ENCODE measurements at places on chromosomes 12 and 14.

DNA sequence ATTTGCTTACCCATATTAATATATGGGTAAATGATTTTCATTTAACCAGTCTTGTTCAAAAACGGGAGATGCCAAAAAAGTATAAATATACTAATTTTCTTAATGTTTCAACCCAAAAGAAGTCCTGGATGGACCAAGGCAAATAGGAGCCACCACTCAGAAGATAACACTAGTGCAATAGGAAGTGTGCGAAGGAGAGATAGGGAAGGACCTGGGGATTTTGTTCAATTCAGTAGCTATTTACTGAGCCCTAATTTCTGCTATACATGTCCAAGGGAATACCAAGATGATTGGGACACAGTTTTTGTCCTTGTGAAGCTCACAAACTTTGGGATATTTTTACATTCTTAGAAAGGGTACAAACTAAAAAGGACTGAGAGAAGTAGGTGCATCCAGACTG, 1.5 kb downstream of the CMAS start:
- no peak for DNase-seq

DNA sequence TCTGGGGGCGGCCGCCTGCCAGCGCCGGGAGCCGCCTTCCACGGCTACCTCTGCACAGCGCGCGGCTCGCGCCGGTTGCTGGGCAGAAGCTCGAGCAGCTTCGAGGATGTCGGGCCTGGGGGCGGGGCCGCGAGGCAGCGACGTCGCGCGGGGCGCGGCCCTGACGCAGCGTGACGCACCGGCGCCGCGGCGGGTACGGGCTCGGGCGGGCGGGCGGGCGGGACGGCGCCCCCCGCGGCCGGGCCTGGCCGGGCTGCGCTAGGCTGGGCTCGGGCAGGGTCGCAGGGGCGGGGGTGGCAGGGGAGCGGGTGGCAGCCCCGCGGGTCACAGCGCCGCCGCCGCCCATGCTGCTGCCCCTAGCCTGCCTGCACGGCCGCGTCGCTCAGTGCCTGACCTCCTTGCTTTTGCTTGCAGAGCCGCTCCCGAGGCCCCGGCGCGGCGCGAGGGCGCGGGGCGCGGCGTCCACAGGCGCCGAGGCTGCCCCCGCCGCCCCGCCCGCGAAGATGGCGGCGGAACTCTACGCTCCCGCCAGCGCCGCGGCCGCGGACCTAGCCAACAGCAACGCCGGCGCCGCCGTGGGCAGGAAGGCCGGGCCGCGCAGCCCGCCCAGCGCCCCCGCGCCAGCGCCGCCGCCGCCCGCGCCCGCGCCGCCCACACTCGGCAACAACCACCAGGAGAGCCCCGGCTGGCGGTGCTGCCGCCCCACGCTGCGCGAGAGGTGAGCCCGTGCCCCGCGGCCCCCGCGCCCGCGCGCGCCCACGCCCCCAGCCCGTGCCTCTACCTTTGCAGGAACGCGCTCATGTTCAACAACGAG, at the start of gene BTBD6:
Gene BTBD6, plus strand, starts transcription at position 166 of the 814 bp plus-strand sequence. Its CDS starts 179 bp downstream, at position 345.
- DNase-seq: peak; percentile 90

DNA sequence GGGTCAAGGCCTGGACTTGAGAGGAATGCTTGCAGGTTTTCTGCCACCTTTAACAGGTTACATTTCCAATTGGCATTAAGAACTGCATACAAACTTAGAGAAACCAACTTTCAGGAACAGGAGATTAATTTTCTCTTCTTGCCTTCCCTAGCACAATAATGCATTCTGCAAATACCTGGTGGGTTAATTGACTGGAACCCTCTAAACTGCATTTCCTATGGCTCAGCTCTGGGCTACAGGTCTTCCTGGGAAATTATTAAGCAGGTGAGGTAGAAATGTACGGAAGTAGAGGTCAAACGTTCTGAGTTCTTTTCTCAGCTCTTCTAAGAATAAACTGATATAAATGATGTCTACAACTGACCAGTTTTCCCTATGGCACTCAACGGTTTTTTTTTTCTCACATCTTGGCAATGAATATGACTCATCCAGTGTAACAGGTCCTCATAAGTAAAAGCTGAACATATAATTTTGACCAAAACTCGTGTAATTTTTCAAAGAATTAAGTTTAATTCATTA, 144.9 kb upstream of the PELI2 start:
- DNase-seq: no peak

DNA sequence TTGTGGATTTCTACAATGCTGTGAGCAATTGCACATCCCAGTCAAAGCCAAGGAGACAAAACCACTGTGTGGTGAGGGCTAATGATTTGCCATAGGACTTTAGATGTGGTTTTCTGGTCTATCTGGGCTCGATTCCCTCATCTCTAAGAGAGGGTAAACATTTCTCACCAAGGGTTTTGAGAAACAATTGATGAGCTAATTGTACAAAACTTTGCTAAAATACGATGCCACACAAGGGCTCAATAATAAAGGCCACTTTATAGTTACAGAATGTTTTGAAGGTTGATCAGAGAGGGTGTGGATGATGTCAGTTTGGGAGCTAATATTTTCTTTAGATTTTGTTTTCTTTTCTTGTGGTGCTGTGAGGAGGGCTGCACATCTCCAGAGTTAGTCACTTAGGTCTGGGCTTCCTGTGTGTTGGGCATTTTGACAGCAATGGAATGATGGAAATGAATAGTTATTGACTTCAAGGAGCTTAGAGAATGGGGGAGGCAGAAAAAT, 60.8 kb upstream of the SLC38A4 start:
- DNase-seq: no peak

GRCh38 chr12:6407236-6407954, 23.4 kb downstream of the LTBR start:
- DNase-seq: no peak

GRCh38 chr12:68450947-68451260, 118.7 kb upstream of the MDM1 start:
- no peak for DNase-seq
